ENCODE measurements at places on chromosomes 4 and X.

DNA sequence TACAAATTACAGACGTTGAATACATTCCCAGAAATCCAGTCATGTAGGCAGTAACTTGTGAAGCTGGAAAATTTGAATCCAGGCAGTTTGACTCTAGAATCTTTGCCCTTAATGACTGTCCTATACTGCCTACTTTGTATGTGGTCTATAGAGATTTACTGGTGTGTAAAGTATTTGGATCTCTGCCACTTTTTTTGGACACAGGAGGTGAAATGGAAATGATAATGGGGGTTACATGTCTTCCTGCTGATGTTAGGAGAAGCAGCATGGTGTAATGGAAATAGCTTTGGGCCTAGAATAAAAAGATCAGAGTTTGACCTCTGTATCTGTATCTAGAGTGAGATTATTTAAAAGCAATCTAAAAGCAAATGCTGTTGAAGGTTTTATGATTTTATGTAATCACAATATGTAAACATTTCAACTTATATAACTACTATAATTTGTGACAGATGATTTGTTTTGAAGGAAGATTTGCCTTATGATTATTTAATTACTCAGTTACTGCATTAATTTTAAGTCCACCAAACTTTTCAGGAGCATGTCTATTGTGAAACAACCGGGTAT, 3.3 kb downstream of the COL4A5 start:
- no peak for DNase-seq

- no peak for DNase-seq
Observed at GRCh38 chrX:19931146-19931545, 43.7 kb upstream of the SH3KBP1 start.

- no peak for DNase-seq
Observed at GRCh38 chrX:151346931-151347543, 50.0 kb upstream of the VMA21 start.

- DNase-seq, result no peak
Observed at GRCh38 chrX:40855411-40855810, 120.1 kb upstream of the MED14 start.

DNA sequence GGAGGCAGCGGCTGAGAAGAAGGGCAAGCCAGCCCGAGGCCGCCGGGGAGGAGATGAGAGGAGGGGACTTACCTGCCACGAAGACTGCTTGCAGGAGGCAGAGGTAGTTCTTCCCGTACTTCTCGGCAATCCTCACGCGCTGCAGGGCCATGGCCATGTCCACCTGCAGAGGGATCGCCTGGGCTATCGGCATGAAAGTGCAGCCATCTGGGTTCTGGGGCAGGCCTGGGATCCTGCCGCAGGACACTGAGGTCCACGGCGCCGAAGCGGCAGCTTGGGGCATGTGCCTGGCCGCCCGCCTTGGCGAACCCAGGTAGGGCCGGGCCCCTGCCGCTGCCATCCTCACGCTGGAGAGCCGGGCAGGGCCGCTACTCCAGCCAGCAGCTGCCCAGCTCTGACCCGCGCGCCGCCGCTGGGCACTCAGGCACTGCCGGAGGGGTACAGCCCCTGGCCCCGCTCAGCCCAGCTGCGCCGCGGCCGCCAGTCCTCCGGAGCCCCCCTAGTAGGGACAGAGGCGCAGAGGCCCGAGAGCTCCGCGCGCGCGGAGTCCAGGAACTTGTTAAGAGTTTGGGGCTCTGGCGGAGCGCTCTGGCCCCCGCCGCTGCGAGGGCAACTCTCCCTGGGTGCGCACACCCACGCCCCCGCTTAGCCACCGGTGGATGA, 16.0 kb downstream of the MCF2 start:
- peak; percentile 0 for DNase-seq

DNA sequence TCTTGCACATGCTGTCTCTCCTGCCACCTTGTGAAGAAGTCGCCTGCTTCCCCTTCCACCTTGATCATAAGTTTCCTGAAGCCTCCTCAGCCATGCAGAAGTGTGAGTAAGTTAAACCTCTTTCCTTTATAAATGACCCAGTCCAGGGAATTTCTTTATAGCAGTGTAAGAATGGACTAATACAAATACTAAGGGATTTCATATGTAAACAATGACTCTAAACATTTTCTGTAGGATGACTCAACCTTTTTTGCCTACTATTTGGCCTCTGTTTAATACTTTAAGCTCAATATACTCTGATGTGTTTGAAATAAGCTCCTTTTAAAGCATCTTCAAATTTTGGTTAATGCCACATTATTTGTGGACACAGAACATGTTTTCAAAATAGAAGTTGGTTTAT, 813.5 kb upstream of the SLIT2 start:
- peak; percentile 56 for DNase-seq

GRCh38 chr4:159003420-159004253, 99.2 kb upstream of the RAPGEF2 start:
- no peak for DNase-seq

DNA sequence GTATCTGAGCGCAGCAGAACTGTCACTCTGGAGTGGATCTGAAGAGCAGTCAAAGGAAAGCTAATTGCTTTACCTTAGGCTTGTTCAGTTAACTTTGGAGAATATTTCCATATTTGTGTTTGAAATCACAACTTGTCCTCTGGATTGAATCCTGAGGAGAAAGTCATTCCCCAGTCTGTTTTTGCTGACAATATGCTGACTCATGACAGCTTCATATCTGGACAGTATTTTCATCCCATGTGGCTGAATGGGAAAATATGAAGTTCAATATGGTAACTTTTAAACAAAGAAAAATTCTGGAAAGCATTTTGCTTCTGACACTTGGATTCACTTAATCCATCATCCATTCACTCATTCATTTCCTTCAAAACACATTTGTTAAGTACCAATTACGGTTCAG, 46.3 kb upstream of the MAGEC3 start:
- DNase-seq, result peak; percentile 20

DNA sequence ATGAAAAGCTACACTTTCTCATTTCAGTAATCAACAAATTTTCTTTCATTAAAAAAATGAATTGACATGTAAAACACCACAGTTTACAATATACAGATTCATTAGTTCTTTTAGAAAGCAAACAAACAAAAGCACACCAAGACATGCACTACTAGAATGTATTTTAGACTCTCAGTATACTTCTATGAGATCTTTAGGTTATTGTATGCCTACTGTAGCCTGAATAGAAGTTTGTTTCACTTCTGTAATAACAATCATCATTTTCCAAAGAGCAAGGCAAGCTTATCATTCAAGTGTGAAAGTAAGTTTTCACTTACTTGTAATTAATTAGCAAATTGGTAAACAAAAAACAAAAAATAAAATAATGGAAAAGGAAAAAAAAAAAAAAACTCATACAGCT, 24.9 kb downstream of the CXXC4 start:
- DNase-seq, result no peak

DNA sequence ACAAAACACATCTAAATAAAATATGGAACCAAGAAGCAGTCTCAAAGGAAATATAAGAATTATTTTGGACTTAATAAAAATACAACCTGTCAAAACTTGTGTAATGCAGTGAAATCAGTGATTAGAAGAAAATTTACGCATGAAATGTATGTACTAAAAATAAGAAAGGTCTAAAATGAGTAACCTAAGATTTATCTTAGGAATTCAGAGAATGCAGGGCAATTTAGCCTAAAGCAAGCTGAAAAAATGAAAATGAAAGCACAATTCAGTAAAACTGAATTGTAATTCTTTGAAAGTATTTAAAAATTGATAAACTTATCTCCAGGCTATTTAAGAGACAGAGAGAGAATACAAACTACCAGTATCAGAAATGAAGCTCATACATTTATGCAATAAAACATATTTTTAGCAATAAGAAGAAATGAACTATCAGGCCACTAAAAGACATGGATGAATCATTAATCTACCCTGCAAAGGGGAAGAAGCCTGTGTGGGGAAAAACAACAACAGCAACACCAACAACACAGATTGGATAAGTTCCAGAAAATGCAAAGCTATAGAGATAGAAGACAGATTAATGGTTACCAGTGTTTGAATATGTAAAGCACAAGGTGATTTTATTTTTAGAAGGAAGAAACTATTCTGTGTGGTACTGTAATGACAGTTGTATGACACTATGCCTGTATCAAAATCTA, 442.0 kb upstream of the ADGRL3 start:
- peak; percentile 8 for DNase-seq

DNA sequence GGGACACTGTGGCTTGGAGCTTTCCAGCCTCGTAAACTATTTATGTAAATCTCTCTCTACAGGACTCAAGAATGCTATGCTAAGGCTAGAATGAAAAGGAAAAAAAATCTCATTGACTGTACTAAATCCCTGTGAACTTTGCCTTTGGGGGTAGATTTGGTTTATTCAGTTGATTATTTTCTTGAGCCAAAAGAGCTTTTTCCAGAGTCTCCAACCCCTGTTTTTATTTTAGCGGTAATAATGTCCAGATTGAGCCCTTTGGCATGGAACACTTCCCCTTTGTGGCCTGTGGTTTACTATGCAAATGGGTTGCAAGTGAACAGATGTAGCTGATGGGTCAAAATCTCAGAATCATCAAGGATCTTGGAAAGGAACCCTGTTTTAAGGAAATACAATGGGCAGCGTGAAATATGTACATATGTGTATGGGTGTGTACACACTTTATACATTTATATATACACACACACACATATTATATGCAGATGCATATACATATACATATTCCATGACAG, 72.9 kb downstream of the FAM9B start:
- DNase-seq, result no peak

DNA sequence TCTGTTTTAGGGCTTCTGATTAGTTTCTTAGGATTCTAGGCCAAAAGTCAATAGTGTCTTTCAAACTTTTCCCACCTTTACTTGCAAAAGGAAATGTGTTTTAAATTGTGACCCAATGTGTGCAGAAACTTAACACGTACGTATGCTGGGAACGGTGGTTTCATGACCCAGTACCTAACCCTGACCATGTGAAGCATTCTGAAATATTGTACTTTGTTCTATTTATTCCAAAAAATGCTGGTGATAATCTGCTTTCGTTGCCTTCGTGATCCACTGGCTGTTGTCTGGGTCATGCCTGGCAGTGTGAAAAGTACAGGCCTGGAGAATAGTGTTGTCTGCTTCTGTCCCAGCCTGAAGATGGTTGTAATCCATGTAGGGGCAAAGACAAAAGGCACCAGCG, 26.7 kb upstream of the TADA2B start:
- no peak for DNase-seq
